ENCODE measurements at places on chromosomes 11 and 22.
A peak's percentile ranks its signal among the peaks of the same experiment; 100 is the strongest.

GRCh38 chr11:112922606-112923005 is 38.6 kb upstream of the NCAM1 start:
- DNase-seq, result no peak

DNA sequence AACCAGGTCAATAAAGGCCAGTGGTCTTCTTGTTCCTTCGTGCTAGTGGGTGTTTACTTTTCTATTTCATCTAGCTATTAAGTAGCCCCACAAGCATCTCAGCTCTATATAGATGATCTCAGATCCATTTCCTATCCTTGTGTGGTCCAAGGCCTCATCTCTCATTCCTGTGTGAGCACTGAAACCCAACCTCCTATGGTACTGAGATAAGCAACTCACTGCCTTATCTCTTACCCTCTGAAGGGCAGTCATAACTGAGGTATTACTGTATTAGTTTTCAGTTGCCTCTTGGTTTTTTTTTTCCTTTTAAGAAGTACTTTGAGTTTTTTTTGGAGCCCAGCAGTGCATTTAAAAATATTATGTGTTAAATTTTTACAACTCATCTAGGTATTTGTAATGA is 28.3 kb downstream of the ACER3 start:
- DNase-seq, result no peak

DNA sequence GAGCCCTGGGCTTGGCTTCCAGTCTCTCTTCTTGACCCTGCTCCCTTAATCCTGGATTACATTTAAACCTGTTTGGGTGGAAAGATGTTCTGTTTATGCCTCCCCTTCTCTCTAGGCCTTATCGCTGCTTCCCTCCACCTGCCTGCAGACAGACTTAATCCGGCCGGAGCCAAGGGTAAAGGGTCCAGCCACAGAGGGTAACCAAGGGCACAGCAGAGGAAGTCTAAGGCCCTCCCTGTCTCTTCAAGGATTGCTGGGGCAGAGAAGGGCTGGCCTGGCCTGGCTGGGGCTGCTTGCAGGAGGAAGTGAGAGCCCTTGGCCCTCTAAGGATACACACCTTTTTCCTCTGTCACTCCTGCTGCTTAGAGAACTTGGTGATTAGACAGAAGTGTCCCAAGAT is 2.1 kb downstream of the GAL3ST3 start:
- no peak for DNase-seq

DNA sequence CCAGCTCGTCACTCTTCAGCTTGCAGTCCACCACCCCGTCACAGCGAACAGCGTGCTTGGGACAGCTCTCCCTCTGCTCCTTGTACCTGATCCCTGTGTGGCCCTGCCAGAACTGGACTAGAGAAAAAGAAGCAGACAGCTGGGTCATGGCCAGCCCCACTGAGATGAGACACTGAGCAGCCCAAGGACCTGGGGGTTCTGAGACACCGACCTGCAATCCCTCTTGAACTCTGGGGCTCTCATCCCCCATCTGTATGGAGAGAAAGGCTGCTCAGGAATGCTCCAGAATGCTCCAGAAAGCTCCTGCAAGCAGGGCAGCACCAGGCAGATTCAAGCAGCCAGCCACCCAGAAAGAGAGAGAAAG is 14.8 kb downstream of the TMPRSS13 start:
- DNase-seq, result no peak

DNA sequence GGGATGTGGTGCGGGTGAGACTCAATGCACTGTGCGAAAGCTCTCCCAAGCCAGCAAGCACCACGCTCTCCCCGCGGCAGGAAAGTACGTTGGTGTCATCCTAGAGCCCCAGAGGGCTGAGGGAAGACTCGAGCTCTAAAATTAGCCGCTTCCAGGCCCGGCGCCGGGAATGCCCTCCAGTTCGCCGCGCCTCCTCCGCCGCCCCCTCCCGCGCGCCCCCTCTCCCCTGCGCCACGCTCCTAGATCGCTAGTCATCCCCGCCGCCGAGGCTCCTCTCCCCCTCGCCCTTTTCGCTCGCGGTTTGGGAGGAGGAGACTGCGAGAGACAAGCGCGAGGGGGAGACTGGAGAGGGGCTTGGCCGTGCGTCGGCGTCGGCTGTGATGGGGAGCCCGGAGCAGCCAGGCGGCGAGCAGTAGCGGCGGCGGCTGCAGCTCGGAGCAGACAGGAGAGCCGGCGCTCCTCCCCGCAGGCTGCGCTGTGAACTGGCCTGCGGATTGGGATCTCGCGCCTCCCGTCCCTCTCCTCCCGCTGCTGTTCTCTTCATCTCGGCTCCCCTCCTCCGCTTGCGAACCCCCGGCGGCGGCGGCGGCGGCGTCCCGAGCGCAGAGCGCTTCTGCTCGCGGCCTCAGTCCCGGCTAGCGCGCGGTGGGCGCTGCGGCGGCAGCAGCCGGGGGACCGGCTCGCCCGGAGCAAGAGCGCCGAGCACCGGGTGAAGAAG is at the start of gene FAT3:
FAT3 (plus strand) TSS at position 412 of the 718 bp plus-strand sequence. CDS start 127,295 bp downstream, outside the sequence.
- DNase-seq, result no peak

- DNase-seq, result no peak
These were observed 29.0 kb upstream of the FGF3 start for GRCh38 chr11:69848201-69848600.

DNA sequence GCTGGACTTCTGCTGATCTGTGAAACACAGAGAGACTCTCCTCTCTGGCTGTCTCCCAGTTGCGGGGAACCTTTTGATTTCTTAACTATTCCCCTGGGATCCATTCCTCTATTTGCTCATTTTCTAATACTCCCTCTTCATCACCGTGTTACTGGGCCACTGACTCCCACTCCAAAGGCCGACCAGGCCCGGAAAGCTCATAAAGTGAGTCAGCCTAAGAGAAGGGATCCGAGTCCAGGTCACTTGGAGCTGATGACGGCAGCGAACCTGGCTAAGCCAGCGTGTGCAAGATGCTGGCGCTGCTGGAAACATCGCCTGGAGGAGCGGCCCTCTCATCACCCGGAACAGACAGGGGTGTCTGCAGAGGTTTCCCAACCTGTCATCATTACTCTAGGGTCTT is 112.8 kb downstream of the FBXO7 start:
- no peak for DNase-seq

- no peak for DNase-seq
These were observed 187.0 kb upstream of the ISX start for GRCh38 chr22:34879001-34879400.

DNA sequence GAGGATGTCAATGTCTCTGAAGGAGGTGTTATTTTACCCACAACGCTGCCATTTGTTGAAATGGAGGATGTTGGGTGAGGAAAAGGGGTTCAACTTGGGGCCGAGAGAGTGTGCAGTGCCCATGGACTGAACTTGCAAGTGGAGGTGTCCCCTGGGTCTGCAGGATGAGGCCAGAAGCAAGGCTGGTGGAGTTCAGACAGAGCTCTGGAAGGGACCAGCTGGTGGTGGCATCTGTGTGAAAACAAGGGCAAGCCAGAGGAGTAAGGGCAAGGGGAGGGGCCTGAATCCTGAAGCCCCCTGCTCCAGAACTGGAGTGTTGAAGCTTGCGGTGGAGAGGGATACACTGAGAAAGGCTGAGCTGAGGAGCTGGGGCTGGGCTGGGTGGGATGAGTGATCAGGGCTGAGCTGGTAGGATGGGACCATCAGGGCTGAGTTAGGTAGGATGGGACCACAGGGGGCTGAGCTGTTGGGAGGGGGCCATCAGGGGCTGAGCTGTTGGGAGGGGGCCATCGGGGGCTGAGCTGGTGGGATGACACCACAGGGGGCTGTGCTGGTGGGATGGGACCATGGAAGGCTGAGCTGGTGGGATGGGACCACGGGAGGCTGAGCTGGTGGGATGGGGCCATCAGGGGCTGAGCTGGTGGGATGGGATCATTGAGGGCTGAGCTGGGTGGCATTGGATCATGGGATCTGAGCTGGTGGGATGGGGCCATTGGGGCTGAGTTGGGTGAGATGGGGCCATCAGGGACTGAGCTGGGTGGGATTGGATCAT is 13.4 kb upstream of the CTSD start:
- DNase-seq, result no peak

DNA sequence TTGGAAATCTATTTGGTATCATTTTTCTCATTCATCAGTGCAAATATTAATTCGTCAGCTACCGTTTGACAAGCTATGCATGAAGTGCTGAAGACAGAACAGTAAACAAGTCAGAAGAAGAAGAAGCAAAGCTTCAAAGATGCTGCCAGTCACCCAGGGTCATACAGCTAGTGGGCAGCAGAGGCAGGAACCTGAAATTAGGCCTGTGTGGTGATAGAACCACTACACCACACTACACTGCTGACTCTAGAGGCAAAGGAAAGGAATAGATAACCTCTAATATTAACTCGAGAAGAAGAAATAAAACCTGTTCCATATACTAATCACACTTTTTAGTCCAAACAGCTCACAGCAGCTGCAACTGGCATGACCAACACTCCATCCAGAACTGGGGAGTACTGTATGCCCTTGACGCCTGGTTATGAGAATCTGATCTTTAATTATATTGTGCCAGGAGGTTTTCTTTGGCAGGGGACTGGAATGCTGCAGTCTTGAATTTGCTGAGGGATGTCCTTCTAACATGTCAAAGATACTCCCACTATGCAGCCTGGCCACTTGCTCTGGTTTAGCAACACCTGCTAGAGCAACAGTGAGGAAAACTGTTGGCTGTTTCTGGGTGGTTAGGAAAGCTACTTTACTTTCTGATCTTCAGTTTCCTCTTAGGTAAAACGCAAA is 73.0 kb downstream of the PAK1 start:
- DNase-seq, result no peak

DNA sequence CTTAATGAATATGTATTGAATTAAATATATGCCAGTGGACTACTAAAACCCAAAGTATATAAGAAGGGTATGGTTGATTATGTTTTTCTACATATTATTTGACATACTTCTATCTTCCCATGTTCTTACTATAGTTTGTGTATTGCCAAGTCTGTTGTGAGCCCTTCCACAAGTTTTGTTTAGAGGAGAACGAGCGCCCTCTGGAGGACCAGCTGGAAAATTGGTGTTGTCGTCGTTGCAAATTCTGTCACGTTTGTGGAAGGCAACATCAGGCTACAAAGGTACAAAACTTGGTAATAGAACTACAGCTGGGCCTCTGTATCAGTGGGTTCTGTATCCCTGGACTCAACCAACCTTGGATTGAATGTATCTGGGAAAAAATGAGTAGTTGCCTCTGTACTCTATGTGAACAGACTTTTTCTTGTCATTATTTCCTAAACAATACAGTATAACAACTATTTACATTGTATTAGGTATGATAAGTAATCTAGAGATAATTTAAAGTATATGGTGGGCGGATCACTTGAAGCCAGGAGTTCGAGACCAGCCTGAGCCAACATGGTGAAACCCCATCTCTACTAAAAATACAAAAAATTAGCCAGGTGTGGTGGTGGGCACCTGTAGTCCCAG is 38.7 kb upstream of the TTC36 start:
- DNase-seq, result peak; percentile 75

DNA sequence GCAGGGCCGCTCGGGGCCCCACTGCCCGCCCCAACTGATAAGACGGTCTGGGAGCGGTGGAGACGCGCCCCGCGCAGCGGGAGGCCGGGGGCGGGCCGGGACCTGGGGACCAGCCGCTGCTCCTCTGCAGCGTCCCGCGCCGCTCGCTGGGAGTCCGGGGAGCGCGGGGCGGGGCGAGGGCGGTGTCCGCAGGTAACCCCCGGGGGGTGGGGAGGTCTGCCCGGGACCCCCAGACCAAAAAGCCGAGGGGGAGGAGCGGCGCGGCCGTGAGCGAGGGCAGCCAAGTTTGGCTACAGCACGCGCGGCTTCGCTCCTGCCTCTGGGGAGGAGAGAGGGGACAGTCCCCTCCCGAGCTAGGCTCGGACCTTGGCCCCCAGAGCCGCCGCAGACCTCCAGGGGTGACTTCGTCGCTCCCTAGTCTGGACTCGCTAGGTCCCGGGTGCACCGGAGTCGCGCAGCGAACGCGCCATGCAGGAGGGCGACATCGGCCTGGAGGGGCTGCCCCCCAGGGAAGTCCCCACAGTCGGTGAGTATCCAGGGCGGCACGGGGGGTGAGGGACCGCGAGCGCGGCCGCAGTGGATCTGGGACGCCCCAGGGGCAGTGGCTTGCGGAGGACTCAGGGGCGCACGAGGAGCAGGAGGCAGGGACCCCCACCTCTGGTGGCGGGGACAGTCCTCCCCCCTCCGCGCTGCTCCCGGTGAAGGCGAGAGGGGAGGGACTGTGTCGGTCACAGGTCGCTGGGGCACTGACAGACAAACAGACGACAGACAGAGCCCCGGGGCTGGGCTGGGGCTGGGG is 92.3 kb upstream of the ANO1 start:
- DNase-seq, result no peak

- DNase-seq, result no peak
These were observed 49.9 kb downstream of the RSF1 start for GRCh38 chr11:77770629-77771028.

- no peak for DNase-seq
These were observed 905.6 kb downstream of the DLG2 start for GRCh38 chr11:84721561-84721961.

- DNase-seq, result no peak
These were observed 38.8 kb upstream of the CHRNA10 start for GRCh38 chr11:3709977-3710376.

GRCh38 chr11:72758690-72759389 is 6.6 kb upstream of the ARAP1 start:
- no peak for DNase-seq

- DNase-seq, result peak; percentile 46
These were observed 3.6 kb upstream of the APOBEC3A start for GRCh38 chr22:38953577-38954413.

GRCh38 chr22:42742940-42743339 is 22.3 kb upstream of the A4GALT start:
- no peak for DNase-seq

GRCh38 chr22:32331918-32332725 is 25.5 kb upstream of the RFPL3 start:
- DNase-seq, result no peak

DNA sequence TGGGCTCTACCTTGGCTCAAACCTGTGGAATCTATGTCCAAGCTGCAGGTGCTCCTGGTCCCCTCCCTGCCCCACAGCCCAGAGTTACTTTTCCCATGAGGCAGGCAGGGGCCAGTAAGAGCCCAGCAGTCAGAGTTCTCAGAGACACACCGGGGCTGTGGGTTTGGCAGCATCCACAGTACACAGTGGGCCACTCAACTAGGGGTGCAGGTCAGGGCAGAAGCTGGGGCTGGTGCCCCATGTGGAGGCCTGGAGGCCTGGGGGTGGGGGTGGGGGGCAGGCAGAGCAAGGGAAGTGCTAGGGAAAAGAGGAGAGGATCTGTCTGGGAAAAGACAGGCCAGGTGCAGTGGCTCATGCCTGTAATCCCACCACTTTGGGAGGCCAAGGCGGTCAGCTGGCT is 2.5 kb downstream of the UPK2 start:
- DNase-seq, result no peak

DNA sequence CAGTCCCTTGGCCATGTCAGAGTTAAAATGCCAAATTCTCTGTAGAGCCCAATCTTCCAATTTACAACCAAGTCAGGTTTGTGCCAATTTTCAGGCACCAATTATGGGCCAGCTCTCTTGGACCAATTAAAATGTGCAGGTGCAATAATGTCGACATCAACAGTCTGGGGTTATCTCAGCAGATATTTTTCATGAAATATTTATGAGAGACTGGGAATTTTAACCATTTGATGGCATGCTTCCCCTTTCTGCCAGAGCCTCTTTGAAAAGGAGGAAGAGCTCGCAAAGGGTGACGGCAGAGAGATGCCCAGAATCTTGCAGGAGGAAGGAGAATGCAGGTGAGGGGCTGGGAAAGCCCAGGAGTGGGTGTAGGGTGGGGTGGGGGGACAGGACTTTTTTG is 100.8 kb upstream of the SYT13 start:
- DNase-seq, result no peak

Data from central memory CD4-positive, alpha-beta T cell (primary cell).